ENCODE measurements at places on chromosomes 1 and 21.

DNA sequence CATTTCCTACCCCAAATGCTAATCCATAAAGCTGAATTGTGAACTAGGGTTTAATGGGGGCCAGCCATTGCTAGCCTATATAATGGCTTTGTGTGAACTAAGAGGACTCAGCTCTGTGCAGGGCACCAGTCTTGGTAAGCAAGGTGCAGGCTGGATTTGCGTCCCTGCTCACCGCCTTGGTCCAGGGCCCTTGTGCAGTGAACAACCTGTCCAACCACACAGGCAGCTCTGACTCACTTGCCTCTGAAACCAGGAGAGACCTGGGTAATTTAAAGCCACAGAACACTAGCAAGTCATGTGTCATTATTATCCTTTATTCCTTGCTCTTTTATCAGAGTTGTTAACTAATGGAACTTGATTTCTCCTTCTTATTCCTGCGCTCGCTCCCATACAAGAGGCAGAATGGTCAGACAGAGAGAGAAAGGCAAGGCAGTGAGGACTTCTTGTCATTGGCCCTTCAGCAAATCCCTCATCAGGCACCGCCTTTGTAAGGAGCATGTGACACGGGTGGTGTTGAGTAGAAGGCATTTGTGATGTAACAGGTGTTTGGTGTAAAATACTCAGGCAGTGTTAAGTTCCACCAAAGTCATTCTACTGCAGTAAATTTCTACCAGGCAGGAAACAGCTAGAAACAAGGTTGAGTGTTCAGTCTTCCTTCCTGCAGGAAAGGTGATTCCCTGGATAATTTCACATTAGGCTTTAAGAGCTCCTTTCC is 67.3 kb upstream of the OLIG2 start:
- DNase-seq, result no peak

DNA sequence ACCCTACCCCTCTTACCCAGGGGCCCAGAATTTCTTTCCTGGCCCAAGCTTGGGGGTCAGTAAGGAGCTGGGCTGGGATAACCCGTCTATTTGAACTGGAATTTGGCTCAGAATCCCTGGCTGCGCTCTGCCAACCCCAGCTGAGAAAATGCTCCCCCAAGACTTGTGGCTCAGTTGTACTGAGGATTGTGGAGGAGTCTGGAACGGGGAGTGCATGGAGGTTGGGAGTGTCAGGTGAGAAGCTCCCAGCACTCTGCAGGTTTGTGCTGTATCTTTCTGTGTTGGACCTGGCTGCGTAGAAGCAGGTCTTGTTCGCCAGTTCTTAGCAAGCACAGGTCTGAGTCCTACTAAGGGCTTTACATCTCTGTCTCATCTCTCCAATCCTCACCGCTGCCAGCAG is 1.6 kb downstream of the TCEA3 start:
- DNase-seq, result no peak

- no peak for DNase-seq
Observed at GRCh38 chr1:89962742-89963075, 32.2 kb upstream of the ZNF326 start.

GRCh38 chr1:194394676-194395075 is 1208.3 kb upstream of the B3GALT2 start:
- no peak for DNase-seq

- no peak for DNase-seq
Observed at GRCh38 chr1:76433526-76433925, 359.0 kb downstream of the ST6GALNAC3 start.

GRCh38 chr1:6970221-6970620 is 185.0 kb downstream of the CAMTA1 start:
- DNase-seq, result no peak

DNA sequence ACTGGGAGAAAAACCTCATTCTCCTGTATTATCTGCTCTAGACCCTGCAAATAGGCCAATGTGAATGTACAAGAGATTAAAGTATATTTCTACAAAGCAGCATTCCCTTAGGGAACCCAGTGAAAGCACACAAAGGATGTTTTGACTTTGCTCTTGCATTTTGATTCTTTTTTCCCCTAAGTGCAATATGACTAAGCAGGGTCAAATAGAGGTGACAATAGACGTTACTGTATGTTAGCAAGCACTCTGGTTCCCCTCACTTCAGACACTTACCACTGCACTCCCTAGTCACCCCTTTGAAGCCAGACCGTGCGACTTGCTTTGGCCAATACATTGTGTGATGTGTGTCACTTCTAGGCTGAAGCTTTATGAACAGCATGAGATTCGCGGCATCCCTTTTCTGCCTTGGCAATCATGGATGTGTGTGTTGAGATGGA is 209.7 kb downstream of the RHOU start:
- DNase-seq, result no peak

DNA sequence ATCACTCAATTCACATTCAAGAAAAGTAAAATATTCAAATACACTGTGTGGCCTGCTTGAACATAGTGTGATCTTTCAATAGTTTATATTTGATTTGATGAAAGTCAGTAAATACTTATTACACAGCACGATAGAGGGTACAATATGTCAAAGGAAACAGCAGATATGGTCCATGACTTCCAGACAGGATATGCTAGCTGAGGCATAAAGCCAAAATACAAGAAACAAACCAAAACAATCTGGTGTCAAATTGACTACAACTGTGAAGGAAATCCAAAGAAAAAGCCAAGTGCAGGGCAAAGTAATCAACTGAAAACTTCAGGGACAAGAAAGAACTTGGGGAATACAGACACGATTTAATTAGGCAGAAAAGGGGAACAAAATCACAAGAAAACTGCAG is 19.3 kb downstream of the RRAGC start:
- no peak for DNase-seq

- no peak for DNase-seq
Observed at GRCh38 chr1:43239484-43239883, 30.3 kb upstream of the TMEM125 start.

- no peak for DNase-seq
Observed at GRCh38 chr1:61400131-61400770, 317.9 kb downstream of the NFIA start.

DNA sequence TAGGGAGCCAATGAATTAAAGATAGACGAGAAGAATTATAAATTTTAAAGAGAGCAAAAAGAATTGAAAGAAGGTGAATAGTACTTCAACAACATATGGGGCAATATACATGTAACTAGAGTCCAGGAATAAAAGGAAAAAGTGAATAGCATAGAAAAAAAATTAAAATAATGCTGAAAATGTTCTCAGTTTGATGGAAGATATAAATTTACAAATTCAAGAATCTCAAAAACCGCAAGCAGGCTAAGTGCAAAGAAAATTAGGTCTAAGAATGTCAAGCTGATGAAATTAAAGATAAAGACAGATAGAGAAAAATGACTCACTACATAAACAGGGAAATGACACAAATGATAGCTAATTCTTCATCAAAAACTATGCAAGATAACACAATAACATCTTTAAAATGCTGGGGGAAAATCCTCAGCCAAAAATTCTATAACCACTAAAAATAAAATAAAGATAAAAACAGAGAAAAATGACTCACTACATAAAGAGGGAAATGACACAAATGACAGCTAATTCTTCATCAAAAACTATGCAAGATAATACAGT is 326.3 kb downstream of the TBX15 start:
- no peak for DNase-seq

DNA sequence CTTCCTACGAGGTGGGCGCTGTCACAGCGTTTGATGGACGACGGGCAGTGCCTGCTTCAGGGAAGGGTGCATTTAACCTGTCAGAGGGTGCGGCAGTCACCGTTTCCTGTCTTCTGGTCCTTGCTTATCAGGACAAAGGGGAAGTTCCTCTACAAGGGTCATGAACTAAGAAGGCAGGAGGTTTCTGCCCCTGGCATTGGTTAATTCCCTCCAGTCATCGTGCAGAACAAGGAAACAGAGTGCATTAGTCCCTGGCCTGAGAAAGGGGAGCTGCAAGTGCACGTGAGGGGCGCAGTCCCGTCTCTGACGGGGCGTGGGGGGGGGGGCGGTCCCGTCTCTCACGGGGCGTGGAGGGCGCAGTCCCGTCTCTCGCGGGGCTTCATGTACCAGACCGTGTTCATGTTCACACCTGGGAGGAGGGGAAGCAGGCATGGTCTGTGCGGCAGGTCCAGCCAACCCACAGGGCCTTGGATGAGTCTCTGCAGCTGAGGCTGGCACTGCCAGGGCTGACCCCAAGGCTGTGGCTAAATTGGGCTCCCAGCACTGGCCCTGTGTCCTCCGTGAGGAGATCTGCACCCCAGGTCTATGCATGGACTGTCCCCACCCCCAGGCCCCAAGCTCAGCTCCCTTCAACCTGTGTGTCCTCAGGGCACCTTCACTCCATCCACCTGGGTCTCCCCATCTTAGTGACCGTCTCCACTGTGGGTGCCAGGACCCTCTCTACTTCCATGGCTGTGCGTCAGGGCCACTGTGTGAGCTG is 89.2 kb upstream of the COL6A1 start:
- DNase-seq, result peak; percentile 15

GRCh38 chr1:32874860-32875752 is 4.4 kb upstream of the FNDC5 start:
- DNase-seq, result no peak

DNA sequence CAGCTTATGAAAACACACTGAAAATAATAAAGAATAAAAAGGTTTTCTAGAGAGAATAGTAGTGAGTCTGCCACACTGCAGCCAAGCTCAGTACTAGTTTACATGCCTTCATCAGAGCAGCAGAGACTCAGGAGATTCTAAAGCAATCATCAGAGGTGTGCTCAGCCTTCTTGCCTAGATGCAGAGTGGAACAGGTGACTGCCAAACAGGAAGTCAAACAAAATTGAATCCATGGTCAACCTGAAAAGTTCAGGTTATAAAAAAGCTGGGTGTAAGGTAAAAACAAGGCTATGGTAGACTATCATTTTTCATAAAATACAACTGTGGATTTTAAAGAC is 165.3 kb upstream of the C1orf105 start:
- no peak for DNase-seq

- DNase-seq, result no peak
Observed at GRCh38 chr1:8154621-8155052, 128.5 kb upstream of the ERRFI1 start.

- DNase-seq, result no peak
Observed at GRCh38 chr1:94674876-94675275, 133.3 kb upstream of the F3 start.

- DNase-seq, result no peak
Observed at GRCh38 chr1:216702170-216702569, 21.1 kb downstream of the ESRRG start.

- no peak for DNase-seq
Observed at GRCh38 chr1:29473161-29473855, 237.0 kb downstream of the PTPRU start.

DNA sequence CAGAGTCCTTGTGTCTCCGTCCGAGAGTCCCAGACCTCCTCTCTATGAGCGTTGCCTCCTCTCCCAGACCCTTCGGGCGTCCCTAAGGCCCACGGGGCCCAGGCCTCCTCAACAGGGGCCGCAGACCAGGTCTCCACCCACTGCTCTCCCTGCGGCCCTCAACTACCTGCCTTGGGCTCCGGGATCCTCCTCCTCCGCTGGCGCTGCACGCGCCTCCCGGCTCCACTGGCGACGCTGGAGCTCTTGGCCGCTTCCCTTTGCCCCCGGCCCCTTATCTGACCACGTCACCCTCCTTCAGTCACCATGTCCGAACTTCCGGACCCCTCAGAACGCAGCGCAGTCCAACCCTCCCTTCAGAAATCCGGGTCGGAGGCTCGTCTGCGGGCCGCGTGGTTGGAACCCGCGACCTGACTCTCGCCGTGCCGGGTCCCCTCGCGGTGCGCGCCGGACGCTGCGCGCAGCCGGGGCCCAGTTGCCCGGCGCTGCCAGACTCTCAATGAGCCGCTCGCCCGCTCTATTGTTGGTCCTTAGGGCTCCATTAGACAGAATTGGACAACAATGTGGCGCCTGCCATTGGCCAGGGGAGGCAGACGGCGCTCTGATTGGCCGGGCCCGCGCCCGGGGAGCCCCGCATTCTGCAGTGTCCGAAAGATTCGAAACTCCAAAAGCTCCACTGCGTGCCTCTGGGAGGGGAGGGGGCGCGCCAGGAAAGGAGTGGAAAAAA is at the start of gene DMRTA2:
DMRTA2 (minus strand) TSS at position 498 of the 724 bp plus-strand sequence. CDS start 1,907 bp downstream, outside the sequence.
- DNase-seq, result no peak

DNA sequence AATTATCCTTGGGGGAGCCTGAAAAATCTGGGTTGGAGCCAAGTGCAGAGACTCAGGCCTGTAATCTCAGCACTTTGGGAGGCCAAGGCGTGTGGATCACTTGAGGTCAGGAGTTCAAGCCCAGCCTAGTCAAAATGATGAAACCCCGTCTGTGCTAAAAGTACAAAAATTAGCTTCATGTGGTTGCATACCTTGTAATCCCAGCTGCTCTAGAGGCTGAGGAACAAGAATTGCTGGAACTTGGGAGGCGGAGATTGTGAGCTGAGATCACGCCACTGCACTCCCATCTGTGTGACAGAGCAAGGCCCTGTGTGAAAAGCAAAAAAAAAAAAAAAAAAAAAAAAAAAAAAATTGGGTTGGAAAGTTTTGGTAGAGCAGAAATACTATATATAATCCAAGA is 1563.6 kb upstream of the PRMT6 start:
- DNase-seq, result no peak

GRCh38 chr1:87555366-87555765 is 226.7 kb downstream of the LMO4 start:
- DNase-seq, result no peak

DNA sequence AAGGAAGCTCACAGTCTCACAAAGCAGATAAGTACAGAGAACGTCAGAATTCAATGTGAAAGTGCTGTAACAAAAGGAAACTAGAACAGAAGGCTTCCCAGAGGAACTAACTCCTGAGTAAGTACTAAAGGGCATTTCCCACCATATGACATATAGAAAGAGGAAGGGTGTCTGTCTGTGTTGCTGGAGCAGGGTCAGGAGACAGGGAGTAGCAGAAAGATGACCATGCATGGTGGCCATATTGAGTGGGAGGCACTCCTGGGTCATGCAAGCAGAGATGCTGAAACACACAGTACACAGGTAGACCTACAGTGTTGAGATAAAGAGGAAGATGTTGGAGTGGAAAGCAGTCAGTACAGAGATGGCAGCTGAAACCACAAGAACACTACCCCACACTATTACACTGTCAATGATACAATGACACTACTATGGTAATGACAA is 47.3 kb downstream of the SLC25A24 start:
- no peak for DNase-seq

GRCh38 chr1:91523482-91523881 is 22.8 kb downstream of the CDC7 start:
- DNase-seq, result no peak

DNA sequence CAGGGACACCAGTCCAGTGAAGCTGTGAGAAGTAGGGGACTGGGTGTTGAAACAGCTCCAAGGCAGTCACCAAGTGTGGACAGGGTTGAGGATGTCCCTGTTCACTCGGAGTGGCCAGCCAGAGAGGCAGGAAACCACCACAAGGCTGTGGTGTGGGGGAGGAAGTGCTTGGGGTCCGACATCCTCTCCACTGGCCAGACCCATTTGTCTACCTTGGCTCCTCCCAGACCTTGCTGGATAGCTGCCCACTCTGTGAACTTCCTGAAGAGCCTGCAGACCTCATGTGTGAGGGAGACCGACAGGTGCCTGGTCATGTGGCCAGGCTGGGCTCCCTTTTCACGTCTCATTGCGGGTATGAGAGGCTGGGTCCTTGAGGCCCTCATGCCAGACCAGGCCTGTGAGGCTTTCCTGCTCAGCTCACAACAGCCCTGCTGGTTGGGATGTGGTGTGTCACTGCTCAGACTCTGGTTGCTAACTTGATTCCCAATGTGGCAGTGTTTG is 21.8 kb downstream of the CYP4B1 start:
- DNase-seq, result no peak
